ENCODE measurements at places on chromosomes 2 and 18. TPM values are rescaled to one million over a fixed set of nuclear protein-coding genes. Genes with fewer than 3 reads are reported as not detected.
A peak's percentile ranks its signal among the peaks of the same experiment; 100 is the strongest.

DNA sequence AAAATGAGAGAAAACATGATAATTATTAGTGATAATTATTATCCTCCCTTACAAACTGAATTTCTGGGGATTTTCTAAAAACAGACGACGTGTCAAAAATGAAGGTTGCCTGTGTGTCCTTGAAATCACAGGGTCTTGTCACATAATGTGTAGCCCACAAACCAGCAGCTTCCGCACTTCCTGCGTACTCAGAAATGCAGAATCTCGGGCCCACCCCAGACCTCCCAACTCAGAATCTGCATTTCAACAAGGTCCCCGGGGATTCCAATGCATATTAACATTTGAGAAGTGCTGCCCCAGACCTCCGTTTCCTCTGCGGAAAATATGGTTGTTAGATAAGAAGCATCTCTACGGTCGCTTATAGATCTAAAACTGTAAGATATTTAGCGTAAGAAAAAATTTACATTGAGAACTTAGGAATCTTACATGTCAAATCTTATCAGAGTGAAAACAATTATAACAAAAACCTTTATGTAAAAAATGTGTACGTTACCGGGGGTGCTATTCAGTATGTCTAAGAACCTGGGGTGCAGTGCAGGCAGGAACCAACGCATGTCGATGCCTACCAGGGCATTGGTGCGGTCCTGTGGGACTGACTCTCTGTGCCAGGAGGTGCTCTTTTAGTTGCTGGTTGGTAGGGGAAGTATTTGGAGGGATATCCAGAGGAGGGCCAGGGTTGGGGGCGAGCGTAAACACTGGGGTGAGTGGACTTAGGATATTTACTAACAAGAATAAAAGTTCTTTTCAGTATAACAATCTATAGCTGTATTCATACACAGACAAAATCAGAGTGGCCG lies 15.2 kb downstream of the CDKL4 start:
- DNase-seq: no peak

DNA sequence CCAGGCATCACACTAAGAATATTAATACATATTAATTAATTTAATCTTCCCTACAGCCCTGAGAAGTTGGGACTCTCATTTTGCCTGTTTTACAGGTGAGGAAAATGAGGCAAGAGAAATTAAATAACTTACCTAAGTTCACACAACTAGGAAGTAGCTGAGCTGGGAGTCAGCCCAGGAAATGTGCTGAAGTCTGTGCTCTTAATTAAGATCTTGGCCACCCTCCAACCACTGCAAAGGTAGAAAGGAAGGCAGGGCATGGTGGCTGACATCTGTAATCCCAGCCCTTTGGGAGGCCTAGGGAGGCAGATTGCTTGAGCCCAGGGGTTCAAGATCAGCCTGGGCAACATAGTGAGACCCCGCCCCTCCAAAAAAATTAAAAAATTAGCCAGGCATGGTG lies 12.9 kb upstream of the MGAT4A start:
- no peak for DNase-seq

DNA sequence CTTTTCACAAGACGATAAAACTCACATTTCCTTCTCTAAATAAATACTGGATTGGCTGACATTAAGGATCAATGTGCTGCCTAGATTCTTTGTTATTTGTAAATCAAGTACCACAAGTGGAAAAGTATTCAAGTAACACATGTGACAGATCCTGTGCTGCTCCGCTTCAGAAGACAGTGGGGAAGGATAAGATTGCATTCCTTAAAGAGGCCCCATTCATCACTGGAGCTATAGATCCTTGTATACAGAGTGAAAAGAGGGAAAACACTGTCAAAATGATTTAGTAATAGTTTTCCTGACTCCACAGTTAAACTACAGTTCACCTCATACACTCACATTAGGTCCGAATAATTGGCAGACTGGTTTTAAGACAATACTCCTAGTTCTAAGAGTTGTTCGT lies 108.0 kb upstream of the CSRNP3 start:
- DNase-seq: no peak

DNA sequence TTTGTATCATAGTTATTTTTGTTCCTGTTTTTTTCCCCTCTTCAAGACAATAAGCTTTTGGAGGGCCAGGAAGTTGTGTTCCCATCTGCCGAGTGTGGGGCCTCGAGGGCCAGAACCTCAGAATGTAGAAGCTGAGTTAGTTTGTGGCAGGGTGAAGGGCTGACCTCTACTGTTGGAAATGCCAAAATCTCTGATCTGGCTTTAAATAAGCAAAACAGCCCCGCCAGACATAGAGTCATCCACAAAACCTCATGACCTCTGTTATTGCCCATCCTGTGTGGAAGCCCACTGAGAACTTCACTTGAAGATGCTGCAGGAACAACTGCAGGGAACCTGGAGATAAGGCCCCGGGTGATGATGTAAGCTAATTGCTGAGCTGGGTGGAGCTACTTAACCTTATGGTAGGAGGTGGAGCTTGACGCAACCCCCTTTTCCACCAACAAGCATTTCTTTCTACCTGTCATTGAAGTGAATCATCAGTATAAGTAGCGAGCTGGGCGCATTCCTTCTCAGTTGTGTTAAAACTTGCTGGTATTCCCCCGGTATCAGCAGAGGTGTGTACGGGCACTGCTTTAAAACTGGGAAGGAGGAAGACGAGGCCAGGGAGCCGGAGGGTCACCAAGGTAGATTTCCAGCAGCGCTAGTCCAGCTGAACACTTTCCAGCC lies 177.2 kb downstream of the NEDD4L start:
- DNase-seq: no peak

GRCh38 chr2:2243666-2244065 lies 87.4 kb downstream of the MYT1L start:
- no peak for DNase-seq

DNA sequence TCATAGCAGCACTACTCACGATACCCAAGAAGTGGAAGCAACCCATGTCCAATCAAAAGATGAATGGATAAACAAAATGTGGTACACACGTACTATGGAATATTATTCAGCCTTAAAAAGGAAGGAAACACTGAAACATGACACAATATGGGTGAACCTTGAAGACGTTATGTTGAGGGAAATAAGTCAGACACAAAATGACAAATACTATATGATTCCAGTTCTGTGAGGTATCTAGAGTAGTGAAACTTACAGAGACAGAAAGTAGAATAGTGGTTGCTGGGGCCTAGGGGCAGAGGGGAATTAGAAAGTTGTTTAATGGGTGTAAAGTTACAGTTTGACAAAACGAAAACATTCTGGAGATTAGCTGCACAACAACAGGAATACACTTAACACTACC lies 24.7 kb downstream of the TLK1 start:
- no peak for DNase-seq

GRCh38 chr2:241686650-241687425 lies at the start of gene DTYMK:
Gene DTYMK, minus strand, starts transcription at chr2:241686815. Its CDS starts 32 bp downstream, at chr2:241686783.
- peak; percentile 92 for DNase-seq

GRCh38 chr2:217946051-217946450 lies 56.7 kb downstream of the TNS1 start:
- DNase-seq: no peak

- DNase-seq: no peak
Observed at GRCh38 chr2:239209783-239210182, 191.0 kb downstream of the HDAC4 start.

DNA sequence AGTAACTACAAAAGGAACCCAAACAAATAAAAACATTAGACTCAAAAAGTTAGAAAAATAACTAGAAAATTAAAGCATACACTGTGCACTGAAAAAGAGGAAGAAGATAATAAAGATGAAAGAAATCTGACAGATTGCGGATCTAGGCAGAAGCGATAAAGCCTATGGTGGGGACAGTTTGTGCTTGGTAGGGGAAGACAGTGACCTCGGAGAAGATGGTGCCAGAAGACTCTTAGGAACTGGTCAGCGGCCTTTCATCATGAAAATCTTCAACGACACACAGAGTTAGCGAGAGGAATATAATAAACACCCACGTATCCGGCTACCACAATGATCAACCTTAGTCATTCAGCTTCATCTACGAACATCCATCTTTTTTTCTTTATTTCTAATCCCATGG lies 180.5 kb downstream of the HDAC4 start:
- DNase-seq: no peak

Gene MOGAT1
- not detected for total RNA-seq
